ENCODE measurements at places on chromosomes 2 and 18.

DNA sequence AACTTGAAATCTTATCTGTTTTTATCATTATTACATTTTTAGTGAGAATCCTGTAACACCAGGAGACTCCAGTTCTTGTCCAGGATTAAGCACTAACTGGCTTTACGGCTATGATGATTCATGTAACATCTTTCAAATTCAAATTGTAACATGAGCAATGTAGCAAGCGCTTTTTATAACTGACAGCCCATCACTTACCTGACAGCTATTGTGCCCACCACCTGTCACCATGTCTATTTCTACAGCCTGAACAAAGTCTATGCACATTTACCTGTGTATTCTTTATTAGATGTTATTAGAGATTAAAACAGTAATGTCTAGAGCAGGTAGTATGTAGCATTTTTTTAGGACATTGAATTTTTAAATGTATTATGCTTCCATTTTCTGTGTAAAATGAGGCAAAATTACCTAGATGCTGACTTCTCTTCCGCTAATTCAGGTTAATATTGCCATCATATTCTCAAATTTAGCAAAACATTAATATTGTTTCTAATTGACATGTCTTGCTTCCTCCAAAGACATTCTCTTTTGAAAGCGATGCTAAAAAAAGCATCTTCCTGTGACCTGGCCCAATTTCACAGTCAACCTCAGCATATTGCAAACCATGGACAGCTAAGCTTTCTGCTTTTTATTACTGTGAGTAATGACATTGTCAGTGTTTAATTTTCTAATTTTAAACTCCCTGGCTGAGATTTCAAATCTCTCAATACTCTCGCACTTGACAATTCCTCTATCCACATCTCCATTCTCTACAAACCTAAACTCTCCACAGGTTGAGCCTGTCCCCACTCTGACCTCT is 37.8 kb downstream of the RIT2 start:
- no peak for DNase-seq

- no peak for DNase-seq
Observed at GRCh38 chr2:34093790-34094189, 494.7 kb upstream of the FAM98A start.

GRCh38 chr2:85765081-85765731 is 11.4 kb downstream of the ATOH8 start:
- DNase-seq = no peak

DNA sequence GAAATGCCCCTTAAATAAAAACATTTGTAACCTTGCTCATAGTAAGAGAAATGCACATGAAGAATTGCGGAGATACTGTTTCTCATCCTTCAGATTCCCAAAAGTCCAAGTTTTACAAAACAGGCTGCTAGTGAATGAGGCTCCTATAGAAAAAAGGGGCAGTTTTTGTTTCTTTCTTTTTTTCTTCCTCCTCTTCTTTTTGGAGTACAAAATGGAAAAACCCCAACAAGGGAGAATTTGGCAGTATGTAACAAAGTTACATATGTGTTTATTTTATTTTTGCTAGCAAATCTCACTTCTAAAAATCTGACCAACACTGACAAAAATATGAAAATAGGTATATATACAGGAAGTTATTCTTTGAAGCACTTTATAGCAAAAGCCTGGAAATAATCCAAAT is 7.1 kb upstream of the BAZ2B start:
- no peak for DNase-seq

DNA sequence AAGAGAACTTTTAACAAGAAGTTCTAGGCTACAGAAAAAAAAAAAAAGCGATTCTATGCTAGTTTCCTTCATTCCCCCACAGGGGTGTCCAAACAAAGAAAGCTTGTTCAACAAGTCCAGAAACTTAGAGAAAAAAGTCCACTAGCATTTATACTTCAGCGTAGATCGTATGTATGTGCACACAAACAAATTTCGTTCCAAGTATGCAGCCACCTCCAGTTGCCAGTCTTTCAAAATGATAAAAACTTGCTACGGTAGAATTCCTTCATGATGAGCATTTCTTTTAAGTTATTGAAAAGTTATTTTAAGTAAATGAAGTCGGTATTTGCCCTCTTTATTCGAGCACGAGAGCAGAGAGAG is 3.7 kb upstream of the OTX1 start:
- DNase-seq = no peak

DNA sequence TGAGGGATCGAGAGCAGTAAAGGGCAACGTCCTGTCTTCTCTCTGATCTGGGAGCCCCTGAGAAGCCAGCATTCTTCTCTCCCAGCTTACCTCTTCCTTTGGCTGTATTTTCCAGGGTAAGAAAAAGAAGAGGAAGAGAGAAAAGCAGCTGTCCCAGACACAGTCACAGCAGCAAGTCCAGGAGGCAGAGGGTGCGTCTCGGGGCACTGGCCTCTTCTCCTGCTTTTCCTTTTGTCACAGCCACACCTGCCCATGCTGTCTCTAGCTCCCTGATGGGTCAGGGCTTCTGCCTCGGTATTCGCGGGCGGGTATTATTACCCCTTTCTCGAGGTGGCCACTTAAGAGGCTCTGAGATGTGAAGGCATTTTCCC is 20.3 kb downstream of the TGOLN2 start:
- DNase-seq = no peak

DNA sequence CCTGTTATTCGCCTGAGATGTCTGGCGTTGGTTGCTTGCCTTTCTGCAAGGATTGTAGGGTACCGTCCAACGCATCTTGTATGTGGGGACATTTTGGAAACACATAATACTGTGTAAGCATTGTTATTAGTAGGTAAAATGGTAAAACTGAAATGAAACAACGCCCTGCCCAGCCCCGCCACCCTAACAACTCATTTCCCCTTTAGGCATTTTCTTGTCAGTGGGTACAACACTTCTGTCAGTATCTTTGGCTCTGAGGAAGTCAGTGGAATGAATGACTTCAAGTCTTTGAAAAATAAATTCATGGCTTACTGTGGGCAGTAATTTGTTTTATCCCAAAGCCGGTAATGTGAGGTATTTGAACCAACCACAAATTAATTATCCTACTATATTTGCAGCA is 86.0 kb downstream of the FMNL2 start:
- DNase-seq = no peak

- no peak for DNase-seq
Observed at GRCh38 chr2:200843993-200844948, 20.2 kb downstream of the CLK1 start.

- DNase-seq = no peak
Observed at GRCh38 chr2:37394263-37394662, 49.8 kb downstream of the QPCT start.

GRCh38 chr2:33126958-33127357 is 180.2 kb downstream of the LTBP1 start:
- no peak for DNase-seq

DNA sequence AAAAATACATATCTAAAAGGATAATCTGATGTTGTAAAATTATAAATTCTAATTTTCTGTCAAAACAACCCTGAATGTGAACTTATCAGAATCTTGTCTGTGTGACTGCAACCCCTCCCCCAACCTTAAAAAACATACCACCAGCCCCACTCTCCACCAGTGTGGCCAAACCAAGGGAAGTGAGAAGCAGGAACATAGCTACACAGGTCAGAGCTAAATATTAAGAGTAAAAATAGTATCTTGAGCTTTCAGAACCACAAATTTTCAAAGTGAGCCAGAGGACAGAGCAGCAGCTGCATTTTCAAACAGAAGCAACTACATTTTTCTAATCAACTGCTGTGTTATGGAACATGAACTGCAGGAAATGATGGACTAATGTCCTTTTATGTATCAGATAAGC is 156.7 kb downstream of the SLC4A10 start:
- DNase-seq = no peak

DNA sequence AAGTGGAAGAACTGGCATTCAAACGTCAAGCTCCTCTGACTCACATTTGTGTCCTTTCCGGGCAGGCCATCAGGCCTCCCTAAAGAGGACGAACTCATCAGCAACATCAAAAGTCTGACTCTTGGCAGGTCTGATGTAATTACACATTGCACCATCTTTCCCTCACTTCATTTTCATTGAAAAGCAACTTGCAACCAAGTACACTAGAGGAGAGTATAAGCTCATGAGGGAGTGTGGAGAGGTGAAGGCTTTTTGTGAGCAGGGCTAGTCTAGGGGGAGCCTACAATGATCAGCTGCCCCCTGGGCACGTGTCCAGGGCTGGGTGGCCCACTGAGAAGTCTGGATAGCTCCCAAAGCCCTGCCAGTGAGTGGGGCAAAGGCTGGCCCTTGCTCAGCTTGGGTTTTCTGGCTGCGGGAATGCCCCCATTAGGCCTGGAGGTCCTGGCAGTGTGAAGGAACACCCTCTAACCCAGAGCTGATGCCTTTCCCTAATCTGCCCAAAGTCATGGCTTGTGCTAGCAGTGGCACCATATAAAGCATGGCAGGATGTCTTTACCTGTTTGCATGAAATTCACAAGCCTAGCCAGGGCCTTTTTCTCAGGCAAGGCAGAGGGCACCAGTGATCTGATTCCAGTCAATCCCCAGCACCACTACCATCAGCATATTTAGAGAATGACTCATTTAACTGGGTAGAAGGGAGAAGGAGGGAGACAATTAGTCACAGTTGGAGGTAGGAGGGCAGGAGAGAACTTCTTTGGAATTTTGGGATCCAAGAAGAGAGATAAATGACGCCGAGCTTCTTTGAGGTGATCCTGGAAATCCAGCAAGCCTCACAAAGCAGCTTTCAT is 8.5 kb upstream of the DAW1 start:
- no peak for DNase-seq

DNA sequence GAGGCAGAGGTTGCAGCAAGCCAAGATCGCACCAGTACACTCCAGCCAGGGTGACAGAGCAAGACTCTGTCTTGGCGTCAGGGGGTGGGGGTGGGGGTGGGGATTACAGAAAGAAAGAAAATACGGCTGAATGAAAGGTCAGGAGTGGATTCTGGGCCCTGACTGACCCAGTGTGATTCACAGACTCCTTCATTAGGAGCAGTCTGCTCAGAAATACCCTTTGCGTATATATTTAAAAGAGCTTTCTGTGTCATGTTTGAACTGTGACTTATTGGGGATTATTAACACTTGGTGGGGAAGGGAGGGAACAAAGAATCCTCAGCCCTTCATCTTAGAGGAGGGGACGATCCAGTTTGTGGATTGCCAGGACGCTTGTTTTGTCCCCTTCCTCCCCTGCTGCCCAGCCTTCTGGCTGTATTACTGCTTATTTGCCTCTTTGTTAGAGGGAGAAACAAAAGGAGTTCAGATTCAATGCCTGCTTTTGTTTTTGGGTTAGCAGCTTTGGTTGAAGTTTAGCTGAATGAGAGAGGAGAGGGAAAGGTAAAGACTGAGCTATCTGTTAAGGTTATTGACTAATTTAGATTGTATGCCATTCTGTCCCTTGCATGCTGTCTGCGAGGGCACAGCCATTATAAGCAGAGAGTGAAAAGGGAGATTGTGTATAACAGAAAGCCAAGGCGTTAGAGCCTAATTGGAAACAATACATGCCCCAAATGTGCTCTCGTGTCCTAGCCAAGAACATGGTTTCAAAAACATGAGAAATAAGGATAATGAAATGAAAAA is 118.3 kb downstream of the FMNL2 start:
- no peak for DNase-seq

GRCh38 chr2:201137505-201138400 is 21.8 kb downstream of the CFLAR start:
- no peak for DNase-seq

GRCh38 chr2:136013955-136014354 is 28.5 kb upstream of the DARS1 start:
- no peak for DNase-seq

- DNase-seq = peak; percentile 62
Observed at GRCh38 chr2:30234180-30234971, 3.0 kb downstream of the LBH start.

GRCh38 chr18:37920865-37921264 is 355.3 kb upstream of the CELF4 start:
- no peak for DNase-seq

DNA sequence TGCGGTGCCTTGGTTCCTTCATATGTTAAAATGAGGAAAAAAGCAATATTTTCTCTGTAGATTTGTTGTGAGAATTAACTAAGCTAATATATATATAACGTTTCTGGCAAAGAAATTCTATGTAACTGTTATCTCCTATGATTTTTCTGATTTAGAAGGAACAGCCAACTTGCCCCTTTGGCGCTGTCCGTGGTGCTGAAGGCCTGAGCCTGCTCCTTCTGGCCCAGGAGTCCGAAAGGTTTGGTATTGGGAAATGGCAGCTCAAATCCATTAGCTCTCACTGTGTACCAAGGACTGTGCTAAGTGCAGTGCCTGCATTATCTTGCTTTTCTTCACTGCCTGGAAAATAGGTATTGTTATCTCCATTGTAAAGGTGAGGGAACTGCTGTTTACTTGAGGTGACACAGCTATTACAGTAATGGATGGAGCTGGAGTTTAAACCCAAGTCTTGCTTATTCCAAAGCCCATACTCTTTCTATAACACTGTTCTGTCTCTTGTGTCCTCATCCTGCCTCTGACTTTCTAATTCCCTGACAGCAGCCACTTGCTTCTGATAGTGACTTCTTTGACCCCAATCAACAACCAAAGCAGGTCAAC is 52.2 kb downstream of the C1QL2 start:
- no peak for DNase-seq

GRCh38 chr18:69217196-69218000 is 183.3 kb upstream of the DOK6 start:
- no peak for DNase-seq

DNA sequence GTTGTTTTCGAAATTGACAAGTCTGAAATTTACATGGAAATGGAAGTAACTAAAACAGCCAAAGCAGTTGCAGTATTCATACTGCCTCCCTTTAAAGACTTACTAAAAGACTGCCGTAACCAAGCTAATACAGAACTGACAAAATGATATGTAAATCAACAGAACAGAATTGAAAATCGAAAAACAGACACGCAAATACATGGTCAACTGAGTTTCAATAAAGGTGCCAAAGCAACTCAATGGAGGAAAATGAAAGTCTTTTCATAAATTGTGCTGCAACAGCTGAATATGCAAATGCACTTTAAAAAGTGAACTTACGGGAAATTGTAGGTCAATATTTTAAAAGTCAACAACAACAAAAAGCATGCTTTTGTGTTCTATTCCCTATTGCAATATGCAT is 34.2 kb downstream of the TMEM131 start:
- DNase-seq = no peak

DNA sequence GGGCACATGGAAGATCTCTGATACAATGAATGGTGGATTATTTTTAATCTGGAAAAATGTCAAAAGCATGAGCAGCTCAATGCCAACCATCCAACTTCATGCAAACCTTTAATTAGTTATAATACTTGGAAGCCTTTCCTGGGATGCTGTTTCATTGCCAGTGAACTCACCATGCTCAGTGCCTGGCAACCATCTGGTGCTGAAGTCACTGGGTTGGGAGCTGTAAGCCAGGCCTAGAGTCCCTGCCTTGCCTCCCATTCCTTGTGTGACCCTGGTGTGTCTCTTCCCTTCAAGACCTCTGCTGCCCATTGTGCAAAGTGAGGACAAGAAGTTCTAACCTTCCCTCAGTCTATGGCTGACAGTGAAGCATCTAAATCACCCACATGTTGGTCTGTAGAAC is 458.7 kb downstream of the RNF144A start:
- DNase-seq = no peak

- no peak for DNase-seq
Observed at GRCh38 chr2:94987074-94988020, 38.2 kb upstream of the MAL start.

- no peak for DNase-seq
Observed at GRCh38 chr18:50748243-50749229, 71.3 kb downstream of the MRO start.
